ENCODE measurements at places on chromosomes 5 and 9. TPM values are rescaled to one million over a fixed set of nuclear protein-coding genes. Genes with fewer than 3 reads are reported as not detected.

DNA sequence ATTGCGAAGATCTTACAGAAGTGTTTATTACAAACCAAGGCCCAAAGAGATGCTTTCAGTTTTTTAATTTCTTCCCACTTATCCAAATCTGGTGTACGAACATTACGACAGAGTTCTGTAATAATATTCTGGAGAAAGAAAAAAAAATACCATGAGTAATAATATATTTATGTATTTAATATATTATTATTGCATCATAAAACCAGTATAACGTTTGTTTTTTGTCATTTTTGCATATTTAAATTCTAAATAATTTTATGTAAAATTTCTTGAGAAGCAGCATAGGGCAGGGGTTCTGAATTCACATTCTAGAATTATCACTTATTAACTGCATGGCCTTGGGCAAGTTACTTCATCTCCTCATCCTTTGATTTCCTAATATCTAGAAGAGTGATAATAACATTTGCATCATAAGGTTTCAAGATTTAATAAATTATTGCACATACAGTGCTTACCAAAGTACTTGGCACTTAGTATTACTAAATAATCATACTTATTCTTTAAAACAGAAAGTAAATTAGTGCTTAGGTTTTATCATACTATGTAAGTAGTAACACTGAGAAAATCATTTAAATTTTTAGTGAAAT is 107.7 kb downstream of the OSMR start:
- DNase-seq: no peak

The FABP6 gene
- total RNA-seq: 3.6 TPM

The RFESD gene
- 4.8 TPM for total RNA-seq

- no peak for DNase-seq
These were observed 22.6 kb downstream of the ENTREP1 start for GRCh38 chr9:69347607-69348006.

The PPIC gene
- 48.2 TPM for total RNA-seq

The DBH gene
- not detected for total RNA-seq

- no peak for DNase-seq
These were observed 768 bp upstream of the CER1 start for GRCh38 chr9:14723301-14723700.

- peak; percentile 68 for DNase-seq
These were observed at the start of gene PCDHB16 for GRCh38 chr5:141182248-141182647. TSS of gene PCDHB16 (plus strand) at chr5:141182387. CDS start at chr5:141182560, 173 bp downstream.

The STING1 gene
- total RNA-seq: 10.4 TPM

DNA sequence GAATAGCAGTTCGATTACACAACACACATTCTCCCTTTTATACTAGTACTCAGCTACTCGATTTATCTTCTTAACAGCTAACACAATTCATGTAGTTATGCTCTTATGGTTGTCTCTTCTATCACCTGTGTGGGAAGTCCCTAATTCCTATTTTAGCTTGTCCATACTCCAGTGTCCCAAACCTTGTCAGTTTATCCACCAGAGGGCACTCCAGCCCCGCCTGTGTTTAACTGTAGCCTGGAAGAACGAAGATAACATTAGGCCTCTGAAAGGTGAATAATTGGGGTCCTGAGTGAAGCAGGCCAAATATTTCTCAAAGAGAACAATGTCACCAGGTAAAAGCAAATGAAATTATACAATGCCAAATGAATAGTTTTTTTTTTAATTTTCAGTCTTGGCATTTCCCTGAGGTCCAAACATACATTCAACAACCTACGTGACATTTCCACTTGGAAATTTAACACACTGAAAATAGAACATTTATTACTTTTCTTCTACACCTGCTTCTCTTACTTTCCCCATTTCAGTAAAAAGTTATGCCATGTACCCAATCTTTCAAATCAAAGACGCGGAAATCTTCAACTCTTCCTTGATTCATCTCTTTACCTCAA is 560.7 kb downstream of the HTR1A start:
- peak; percentile 28 for DNase-seq

GRCh38 chr5:128097781-128098180 is 14.2 kb downstream of the SLC12A2 start:
- no peak for DNase-seq

GRCh38 chr5:139659695-139660101 is 11.5 kb downstream of the CXXC5 start:
- no peak for DNase-seq

- DNase-seq: no peak
These were observed 15.8 kb upstream of the MYORG start for GRCh38 chr9:34392511-34392910.
